Activated CD8-positive, alpha-beta memory T cell treated with anti-CD3 and anti-CD28 coated beads, Interleukin-2, amount 50 U/mL, for 4 hours (primary cell): ENCODE measurements at places on chromosomes 13 and 19.

DNA sequence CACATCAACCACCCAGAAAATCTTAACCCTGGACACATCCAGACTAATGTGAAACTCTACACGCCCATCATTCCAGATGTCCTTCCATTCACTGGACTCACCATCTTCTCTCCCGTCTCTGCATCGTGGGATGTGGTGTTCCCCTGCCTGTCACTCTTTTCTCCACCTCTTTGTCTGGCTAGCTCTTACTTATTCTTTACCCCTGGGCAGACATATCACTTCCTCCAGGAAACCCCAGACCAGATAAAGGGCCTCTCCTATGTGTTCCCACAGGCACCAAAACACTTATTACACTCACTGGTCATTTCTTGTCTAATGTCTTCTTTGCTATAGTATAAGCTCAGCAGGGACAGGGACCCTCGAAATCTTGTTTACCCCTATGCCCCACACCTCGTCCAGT, 109.3 kb upstream of the IPO5 start:
- no peak for DNase-seq

DNA sequence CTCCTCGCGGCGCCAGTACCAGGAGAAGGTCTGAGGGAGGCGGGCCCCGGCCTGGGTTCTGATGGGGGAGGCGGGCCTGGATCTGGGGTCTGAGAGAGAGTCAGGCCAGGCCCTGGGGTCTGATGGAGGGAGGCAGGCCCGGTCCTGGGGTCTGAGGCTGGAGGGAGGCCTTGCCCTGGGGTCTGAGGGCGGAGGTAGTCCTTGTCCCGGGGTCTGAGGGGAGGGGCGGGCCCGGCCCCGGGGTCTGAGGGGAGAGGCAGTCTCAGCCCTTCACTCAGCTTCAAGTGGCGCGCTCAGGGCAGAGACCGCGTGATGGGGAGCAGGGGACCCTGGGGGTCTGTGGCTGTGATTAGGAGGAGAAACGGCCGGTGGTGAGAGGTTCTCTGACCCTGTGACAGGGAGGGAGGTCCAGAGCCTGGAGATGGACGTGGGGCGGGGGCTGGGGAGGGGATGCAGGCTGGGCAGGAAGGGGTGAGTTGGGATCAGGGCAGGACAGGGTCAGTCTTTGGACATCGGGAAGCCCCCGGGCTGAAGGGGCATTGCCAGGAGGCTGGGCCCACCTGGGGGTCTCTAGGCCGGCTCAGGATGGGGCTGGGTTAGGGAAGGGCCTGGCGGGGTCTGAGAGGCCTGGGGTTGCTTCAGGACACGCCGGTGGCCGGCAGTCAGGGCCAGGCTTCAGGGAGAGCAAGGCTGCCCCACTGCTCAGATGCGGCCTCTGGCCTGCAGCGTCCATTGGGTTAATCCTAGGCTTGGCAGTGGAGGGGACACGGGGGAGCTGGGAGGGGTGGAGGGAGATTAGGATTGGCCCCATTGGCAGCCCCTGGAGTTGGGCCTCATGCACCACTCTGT, 18.7 kb downstream of the HCN2 start:
- no peak for DNase-seq

- peak; percentile 87 for DNase-seq
Measured at GRCh38 chr19:45439569-45440258, 16.0 kb upstream of the ERCC1 start.

- peak; percentile 18 for DNase-seq
Measured at GRCh38 chr13:99859178-99860177, 112.1 kb downstream of the ZIC5 start.

- DNase-seq, result no peak
Measured at GRCh38 chr13:97435323-97435722, 1.4 kb downstream of the RAP2A start.

- no peak for DNase-seq
Measured at GRCh38 chr13:84662491-84662890, 780.2 kb upstream of the SLITRK1 start.

DNA sequence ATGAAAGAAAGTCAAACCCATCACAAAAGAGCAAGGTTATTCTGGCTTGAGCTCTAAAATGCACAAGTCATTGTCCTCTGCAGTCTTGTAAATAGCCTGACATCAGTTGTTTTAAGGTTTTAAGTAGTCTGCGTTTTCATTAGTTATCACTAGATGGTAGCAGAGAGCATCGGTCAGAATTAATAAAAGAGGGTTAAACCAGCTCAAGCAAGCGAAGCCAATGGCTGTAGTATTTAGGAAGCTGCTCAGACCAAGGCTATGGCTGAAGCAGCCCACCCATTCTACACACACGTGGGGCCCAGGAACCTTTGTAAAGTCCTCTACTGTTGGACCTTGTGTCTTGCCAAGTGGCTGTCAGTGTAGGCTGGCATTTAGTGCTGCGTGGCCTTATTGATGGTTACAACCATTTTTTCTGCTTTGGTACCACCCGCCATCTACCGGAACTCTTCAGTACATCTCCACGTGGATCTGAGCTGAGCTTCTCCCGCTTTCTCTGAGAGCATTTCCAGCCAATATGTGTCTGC, 13.3 kb upstream of the ZNF57 start:
- no peak for DNase-seq

GRCh38 chr19:13001502-13002165, 6.4 kb downstream of the NFIX start:
- no peak for DNase-seq

- DNase-seq, result no peak
Measured at GRCh38 chr13:99956473-99957349, 14.9 kb downstream of the ZIC5 start.

- peak; percentile 78 for DNase-seq
Measured at GRCh38 chr19:18290302-18291018, 9.0 kb upstream of the JUND start.

GRCh38 chr19:28024920-28025319, 1188.0 kb downstream of the UQCRFS1 start:
- no peak for DNase-seq

GRCh38 chr19:16366433-16367260, 42.0 kb downstream of the KLF2 start:
- peak; percentile 58 for DNase-seq

- no peak for DNase-seq
Measured at GRCh38 chr19:18733196-18733647, 49.7 kb downstream of the CRTC1 start.

- DNase-seq, result no peak
Measured at GRCh38 chr13:95643571-95643935, 953 bp downstream of the DZIP1 start.

GRCh38 chr19:45058622-45059159, 17.6 kb downstream of the ZNF296 start:
- no peak for DNase-seq

DNA sequence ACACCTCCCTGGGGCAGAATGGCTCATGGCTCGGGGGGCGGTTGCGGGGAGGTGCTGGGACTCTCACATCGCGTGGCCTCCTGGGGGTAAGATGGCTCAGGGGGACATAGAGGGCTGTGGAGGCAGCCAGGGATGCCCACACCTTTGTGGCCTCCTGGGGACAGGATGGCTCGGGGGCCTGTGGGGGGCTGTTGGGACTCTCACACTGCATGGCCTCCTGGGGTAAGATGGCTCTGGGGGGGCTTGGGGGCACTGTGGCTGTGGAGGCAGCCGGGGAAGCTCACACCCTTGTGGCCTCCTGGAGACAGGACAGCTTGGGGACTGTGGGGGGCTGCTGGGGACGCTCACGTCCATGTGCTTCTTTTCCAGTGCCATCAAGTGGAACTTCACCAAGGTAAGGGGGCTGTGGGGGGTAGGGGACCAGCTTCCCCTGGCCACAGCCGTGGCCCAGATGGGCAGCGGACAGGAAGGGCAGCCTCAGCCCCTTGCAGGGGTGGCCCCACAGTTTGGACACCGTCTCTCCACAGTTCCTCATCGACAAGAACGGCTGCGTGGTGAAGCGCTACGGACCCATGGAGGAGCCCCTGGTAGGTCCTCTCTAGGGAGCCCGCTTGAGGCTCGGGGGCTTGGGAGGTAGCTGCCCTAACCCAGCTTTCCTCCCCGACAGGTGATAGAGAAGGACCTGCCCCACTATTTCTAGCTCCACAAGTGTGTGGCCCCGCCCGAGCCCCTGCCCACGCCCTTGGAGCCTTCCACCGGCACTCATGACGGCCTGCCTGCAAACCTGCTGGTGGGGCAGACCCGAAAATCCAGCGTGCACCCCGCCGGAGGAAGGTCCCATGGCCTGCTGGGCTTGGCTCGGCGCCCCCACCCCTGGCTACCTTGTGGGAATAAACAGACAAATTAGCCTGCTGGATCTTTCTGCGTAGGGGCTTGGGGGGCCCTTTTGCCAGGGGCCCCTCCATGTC, 2.4 kb downstream of the GPX4 start:
- no peak for DNase-seq

- no peak for DNase-seq
Measured at GRCh38 chr13:82292334-82292733, 1589.9 kb downstream of the SLITRK1 start.

GRCh38 chr13:81207636-81208035, 866.7 kb upstream of the SPRY2 start:
- no peak for DNase-seq

- DNase-seq, result no peak
Measured at GRCh38 chr13:24308488-24309020, 826 bp upstream of the C1QTNF9 start.

DNA sequence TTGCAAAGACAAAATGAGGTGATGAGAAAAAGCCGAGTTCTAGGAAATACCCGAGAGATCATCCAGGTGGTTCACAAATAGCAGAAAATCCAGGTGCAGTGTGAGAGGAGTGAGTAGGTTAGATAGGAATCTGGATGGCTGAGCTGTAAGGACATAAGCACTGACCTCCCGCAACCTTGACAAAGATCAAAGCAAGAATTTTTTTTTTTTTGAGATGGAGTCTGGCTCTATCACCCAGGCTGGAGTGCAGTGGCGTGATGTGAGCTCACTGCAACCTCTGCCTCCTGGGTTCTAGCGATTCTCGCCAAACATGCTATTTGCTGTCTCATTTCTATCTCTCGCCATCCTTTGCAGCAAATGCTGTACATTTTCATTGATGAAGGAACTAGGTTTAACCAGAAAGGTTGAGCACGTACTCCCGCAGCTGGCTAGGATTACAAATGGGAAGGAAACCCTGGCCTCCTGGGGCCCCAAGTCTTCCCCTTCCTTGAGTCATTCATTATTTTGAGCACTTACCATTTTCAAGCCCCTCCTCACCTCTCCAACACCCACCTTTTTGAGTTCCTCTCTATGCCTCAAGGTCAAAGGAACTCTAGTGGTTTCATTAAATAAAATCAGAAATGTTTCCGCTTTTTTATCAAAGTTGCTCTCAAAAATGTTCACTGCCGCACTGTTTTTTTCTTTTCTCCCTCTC, 38.8 kb downstream of the NLRP12 start:
- no peak for DNase-seq

- DNase-seq, result no peak
Measured at GRCh38 chr13:90618133-90618532, 729.4 kb upstream of the MIR17HG start.

GRCh38 chr13:85379433-85379832, 419.8 kb downstream of the SLITRK6 start:
- no peak for DNase-seq

DNA sequence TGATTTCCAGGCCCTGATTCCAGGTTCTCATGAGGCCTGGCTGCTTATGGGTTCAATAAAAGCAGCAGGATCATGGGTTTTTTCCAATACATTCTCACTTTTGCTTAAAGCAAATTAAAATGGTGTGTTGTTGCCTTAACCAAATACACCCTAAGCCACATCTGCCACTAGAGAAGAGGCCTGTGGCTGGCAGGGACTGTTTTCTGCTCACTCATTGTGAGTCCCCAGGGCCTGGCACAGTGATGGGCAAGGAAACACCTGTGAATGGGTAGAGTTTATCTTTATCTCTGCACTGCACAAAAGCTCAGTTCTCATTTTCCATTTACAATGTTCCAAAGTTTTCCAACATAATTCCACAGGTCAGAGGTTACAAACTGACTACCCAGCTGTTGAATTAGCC, 726.0 kb downstream of the UQCRFS1 start:
- no peak for DNase-seq
